ENCODE measurements at places on chromosomes 4 and X. TPM values are rescaled to one million over a fixed set of nuclear protein-coding genes. Genes with fewer than 3 reads are reported as not detected.

DNA sequence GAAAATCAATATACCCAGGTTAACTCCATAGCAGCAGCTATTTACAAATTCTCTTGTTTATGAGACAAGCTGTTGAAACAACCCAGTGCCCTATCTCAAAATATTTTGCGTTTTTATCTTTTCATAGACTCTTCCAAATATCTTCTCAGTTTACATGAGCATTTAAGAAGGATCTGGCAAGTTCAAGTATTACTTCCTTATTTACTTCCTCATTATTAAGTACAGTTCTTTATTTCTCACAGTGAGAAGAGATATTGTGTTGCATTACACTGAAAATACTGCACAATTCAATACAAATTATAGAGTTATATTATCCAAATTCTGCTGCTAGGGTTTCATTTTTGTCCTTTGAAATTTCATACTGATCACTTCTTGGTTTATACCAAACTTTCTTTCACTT is 43.6 kb upstream of the UCP1 start:
- H3K27me3 ChIP-seq: peaks cover 2% of the 10 kb centered on the region
- H3K4me1 ChIP-seq: no peaks in the 10 kb centered on the region
- no peaks in the 10 kb centered on the region for H3K36me3 ChIP-seq
- no peak overlapping the region for H3K27ac ChIP-seq

DNA sequence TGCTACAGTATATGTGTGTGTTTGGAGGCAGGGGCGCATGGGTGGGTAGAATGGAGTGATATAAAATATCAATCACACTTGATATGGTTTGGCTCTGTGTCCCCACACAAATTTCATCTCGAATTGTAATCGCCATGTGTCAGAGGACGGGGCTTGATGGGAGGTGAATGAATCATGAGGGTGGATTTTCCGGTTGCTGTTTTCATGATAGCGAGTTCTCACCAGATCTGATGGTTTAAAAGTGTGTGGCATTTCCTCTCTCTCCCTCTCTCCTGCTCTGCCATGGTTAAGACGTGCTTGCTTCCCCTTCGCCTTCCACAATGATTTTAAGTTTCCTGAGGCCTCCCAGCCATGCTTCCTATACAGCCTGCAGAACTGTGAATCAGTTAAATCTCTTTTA is 14.8 kb downstream of the SOWAHB start:
- H3K27me3 ChIP-seq: no peaks in the 10 kb centered on the region
- no peaks in the 10 kb centered on the region for H3K36me3 ChIP-seq
- no peak overlapping the region for H3K27ac ChIP-seq

CCNG2 gene
- 10.4 TPM for polyA plus RNA-seq

GRCh38 chrX:7948483-7948882 is 21.3 kb upstream of the PNPLA4 start:
- peaks cover 4% of the 10 kb centered on the region for H3K4me1 ChIP-seq
- H3K36me3 ChIP-seq: no peaks in the 10 kb centered on the region
- H3K4me3 ChIP-seq: no peak overlapping the region
- no peak for DNase-seq
- no peaks in the 10 kb centered on the region for H3K27me3 ChIP-seq
- no peak overlapping the region for H3K27ac ChIP-seq

KLB gene
- 0.11 TPM for polyA plus RNA-seq

DNA sequence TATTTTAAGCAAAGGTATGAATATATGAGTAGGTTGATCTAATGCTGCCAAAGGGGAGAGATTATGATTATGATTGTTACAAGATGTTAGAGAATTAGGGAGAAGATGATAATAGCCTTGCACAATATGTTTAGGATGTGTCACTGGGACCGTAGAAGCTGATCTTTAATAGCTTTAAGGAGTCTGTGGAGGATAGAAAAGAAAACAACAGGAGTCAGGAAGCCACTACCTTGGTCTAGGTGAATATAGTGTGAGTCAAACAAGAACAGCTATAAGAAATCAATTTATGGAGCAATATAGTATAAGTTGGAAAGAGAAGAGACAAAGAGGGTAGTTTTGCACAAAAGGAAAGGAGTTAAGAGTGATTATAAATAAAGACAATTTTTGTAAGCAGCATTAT is 232.7 kb downstream of the FSTL5 start:
- no peak for DNase-seq
- H3K27ac ChIP-seq: no peak overlapping the region
- no peaks in the 10 kb centered on the region for H3K36me3 ChIP-seq

GRCh38 chr4:1048773-1049590 is 37.6 kb downstream of the FGFRL1 start:
- H3K27ac ChIP-seq: no peak overlapping the region
- no peak for DNase-seq
- no peak overlapping the region for H3K4me3 ChIP-seq
- H3K27me3 ChIP-seq: peaks cover 5% of the 10 kb centered on the region
- no peaks in the 10 kb centered on the region for H3K36me3 ChIP-seq

- H3K36me3 ChIP-seq: no peaks in the 10 kb centered on the region
- no peaks in the 10 kb centered on the region for H3K27me3 ChIP-seq
- peaks cover 2% of the 10 kb centered on the region for H3K4me1 ChIP-seq
- DNase-seq: no peak
- H3K27ac ChIP-seq: no peak overlapping the region
- no peak overlapping the region for H3K4me3 ChIP-seq
These were observed 32.3 kb downstream of the MCUB start for GRCh38 chr4:109592367-109592766.

DNA sequence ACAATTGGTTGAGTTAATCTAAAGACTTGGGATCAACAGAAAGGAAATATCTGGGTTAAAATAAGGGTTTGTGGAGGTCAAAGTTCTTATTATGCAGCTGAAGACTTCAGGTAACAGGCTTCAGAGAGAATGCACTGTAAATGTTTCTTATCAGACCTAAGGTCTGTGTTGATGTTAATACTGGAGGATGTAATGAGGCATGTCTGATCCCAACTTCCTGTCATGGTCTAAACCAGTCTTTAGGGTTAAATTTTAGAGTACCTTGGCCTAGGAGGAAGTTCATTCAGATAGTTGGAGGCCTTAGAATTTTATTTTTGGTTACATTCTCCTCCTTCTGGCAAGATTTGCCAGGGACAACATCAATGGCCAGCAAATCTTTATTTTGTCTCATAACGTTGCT is 72.1 kb upstream of the GC start:
- no peaks in the 10 kb centered on the region for H3K4me1 ChIP-seq
- DNase-seq: no peak
- H3K36me3 ChIP-seq: no peaks in the 10 kb centered on the region
- H3K27me3 ChIP-seq: no peaks in the 10 kb centered on the region
- no peak overlapping the region for H3K4me3 ChIP-seq

CHRNA9 gene
- polyA plus RNA-seq: not detected

DNA sequence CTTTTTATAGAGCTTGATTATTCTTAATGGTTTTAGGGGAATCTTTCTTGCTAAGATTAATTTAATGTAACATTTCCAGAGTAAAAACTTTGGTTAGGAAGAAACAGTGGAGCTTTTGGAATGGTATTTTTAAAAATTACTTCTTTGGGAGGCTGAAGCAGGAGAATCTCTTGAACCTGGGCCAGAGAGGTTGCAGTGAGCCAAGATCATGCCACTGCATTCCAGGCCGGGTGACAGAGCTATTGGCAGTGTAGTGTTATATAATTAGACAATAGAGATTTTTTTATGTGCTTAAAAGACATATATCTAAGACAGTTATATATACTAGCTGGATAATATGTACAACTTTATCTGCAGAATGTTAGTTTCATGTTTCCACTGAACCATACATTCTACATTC is 585.6 kb downstream of the ADGRL3 start:
- H3K4me1 ChIP-seq: no peaks in the 10 kb centered on the region
- no peak overlapping the region for H3K27ac ChIP-seq
- H3K4me3 ChIP-seq: no peak overlapping the region
- no peak for DNase-seq

TRMT10A gene
- polyA plus RNA-seq: 2.6 TPM

- H3K27ac ChIP-seq: peak overlapping the region; percentile 97
- peak; percentile 93 for DNase-seq
- peak overlapping the region; percentile 95 for H3K4me3 ChIP-seq
- peaks cover 10% of the 10 kb centered on the region for H3K27me3 ChIP-seq
These were observed 230.7 kb upstream of the STK26 start for GRCh38 chrX:131792356-131792749.

- no peaks in the 10 kb centered on the region for H3K36me3 ChIP-seq
- no peak for DNase-seq
- no peak overlapping the region for H3K4me3 ChIP-seq
- H3K27ac ChIP-seq: no peak overlapping the region
- no peaks in the 10 kb centered on the region for H3K4me1 ChIP-seq
These were observed 99.5 kb downstream of the CCSER1 start for GRCh38 chr4:90226734-90227133.

DNA sequence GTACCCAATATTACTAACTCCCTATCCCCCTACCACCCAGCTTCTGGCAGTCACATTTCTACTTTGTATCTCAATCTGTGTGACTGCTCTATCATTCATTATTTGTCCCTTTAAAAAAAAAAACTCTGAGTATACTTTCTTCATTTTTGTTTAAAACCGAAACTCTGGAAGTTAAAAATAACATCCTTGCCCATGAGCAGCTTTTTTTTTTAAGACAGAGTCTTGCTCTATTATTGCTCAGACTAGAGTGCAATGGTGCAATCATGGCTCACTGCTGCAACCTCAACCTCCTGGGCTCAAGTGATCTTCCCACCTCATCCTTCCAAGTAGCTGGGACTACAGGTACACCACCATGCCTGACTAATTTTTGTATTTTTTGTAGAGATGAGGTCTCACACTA is 15.8 kb downstream of the UBE2K start:
- no peak overlapping the region for H3K27ac ChIP-seq
- no peak for DNase-seq
- H3K36me3 ChIP-seq: peaks cover 6% of the 10 kb centered on the region

DNA sequence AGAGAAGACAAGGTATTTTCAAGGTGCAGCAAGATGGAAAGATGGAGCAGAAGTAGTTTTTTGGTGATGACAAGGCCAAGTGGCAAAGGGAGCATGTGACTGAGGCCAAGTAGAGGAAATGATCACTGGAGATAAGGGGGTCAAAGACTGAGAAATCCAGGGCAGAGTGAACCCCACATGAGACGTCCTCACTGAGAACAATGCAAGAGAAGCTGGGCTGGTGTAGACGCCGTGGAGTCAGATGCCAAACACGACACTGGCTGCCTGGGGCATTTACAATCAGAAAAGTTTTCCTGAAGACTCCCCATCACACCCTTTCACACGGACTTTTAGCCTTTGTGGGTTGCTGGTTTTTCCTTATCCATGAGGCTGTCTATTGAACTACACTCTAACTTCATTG is 69.3 kb downstream of the FAM184B start:
- H3K27ac ChIP-seq: no peak overlapping the region
- DNase-seq: no peak
- H3K4me3 ChIP-seq: no peak overlapping the region
- no peaks in the 10 kb centered on the region for H3K36me3 ChIP-seq
- peaks cover 1% of the 10 kb centered on the region for H3K27me3 ChIP-seq

DNA sequence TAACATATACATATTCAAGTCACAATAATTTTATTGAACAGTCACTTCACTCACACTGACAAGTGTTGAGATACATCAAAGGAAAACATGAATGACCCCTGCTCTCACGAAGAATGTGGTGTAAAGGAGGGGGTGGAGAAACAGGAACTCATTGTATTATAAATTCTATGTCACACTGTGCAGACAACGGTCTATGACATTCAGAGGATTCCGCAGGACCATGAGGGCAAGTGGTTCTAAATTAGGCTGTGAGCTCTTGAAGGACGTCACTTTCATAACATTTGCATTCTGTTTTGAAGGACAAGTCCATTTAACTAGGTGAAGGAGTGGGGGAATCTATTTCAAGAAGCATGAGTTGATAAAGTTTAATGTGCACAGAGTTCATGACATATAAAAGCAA is 415.2 kb upstream of the HS3ST1 start:
- DNase-seq: no peak
- no peaks in the 10 kb centered on the region for H3K27me3 ChIP-seq
- no peak overlapping the region for H3K4me3 ChIP-seq
- H3K4me1 ChIP-seq: no peaks in the 10 kb centered on the region

DNA sequence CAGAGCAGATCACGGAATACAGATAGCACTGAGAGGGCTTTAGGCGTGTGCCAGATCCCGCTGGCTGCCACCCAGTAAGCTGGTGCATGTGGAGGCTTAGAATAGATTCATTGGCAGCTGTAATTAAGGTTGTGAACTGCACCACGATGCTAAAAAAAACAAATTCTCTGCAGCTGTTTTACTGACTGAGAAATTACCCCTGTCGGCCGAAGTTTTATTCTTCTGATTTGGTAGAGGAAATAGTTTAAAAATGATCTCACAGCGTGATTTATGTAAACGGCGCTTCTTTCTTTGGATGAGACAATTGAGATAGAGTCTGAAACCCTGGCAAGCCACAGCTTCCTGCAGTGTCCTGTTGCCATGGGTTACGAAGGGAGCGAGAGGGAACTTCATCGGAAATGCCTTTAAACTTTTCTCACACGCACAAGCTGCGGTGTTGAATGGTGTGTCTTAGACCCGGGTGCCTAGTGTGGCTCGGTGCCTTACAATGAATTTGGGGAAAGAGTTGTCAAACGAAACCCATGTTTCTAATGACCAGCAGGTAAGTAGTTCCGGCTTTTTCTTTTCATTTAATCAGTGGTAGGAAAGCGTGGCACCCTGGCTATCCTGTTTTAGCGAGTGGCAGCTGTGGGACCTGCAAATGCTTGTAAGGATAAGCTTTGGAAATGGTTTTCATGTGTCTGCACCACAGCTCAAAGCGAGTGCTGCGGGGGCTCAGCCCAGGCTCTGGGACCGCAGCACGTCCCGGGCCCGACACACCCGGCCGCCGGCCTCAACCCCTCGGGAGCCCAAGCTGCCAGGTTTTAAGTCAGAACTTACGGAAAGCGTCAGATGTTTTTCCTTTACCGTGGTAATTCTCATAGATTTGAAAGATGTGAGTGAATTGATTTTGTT is 71.7 kb upstream of the HGFAC start:
- H3K4me3 ChIP-seq: peak overlapping the region; percentile 75
- peak overlapping the region; percentile 38 for H3K27ac ChIP-seq
- peaks cover 50% of the 10 kb centered on the region for H3K4me1 ChIP-seq
- peak; percentile 25 for DNase-seq

DNA sequence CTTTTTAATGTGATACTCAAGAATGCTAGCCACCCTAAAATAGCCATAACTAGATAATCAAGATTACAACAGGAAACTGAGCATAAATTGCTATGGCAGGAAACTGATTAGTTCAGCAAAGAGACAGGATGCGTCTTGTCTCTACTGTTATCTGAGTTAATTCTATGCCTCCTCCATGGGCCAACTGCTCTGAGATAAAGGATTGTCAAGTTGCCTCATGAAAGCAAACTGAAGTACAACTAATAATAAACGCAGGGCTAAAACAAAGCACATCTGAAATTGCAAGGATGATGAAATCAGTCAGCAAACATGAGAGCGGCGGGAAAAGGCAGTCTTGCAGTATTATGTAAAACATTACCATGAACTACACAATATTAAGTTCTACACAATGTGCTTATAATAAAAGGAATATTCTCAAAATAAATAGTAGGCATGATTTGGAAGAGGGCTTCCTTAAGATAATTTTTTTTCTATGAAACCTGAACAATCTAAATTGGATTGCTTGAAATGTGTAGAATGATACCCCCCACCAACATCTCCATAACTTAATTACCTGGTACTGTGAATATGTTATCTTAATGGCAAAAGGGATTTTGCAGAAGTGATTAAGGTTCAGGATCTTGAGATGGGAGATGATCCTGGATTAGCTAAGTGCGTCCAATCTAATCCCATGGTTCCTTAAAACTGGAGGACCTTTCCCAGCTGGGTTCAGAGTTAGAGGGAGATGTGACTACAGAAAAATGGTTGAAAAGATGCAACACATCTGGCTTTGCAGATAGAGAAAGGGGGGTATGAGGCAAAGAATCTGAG is 65.9 kb downstream of the ANTXR2 start:
- H3K36me3 ChIP-seq: peaks cover 5% of the 10 kb centered on the region
- H3K4me1 ChIP-seq: peaks cover 48% of the 10 kb centered on the region
- no peak overlapping the region for H3K27ac ChIP-seq
- no peak for DNase-seq

GRCh38 chr4:110170861-110171260 is 27.6 kb downstream of the ELOVL6 start:
- peaks cover 37% of the 10 kb centered on the region for H3K4me1 ChIP-seq
- no peak for DNase-seq
